Progenitor cell of endocrine pancreas (in vitro differentiated cells): ENCODE measurements at places on chromosomes 6 and 20.

DNA sequence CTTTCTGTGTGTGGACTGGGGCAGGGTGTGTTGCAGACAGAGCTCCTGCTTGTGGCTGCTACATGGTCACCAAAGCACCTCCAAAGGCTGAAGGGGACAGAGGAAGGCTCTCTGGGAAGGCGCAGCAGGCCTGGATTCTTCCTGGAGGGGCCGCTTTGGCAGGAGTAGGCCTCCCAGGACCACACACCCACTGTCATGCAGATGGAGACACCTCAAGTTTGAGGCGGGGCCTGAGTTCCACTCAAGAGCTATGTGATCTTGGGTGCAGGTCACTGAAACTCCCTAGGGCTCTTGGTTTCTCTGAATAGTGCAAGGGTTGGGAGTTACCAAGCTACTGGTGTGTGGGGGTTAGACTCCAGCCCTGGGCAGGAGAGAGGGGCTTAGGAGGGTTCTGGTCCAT is 27.9 kb downstream of the EFCAB8 start:
- DNase-seq: no peak

DNA sequence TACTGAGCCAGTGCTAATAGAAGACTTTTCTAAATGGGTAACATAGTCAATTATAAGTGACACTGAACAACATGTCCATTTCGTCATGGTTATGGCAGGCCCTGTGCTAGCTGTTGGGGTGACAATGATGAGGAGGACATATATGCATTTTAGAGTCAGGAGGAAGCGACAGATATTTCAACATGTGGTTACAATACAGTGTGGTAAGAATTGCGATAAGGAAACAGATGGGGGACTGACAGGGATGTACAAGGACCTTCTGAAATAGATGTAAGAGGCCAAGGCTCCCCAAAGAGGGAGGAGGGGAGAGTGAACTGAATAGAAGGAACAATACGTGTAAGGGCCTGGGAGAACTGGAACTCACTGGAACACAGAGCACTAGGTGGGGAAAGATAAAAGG is 11.7 kb downstream of the MMP24 start:
- no peak for DNase-seq

DNA sequence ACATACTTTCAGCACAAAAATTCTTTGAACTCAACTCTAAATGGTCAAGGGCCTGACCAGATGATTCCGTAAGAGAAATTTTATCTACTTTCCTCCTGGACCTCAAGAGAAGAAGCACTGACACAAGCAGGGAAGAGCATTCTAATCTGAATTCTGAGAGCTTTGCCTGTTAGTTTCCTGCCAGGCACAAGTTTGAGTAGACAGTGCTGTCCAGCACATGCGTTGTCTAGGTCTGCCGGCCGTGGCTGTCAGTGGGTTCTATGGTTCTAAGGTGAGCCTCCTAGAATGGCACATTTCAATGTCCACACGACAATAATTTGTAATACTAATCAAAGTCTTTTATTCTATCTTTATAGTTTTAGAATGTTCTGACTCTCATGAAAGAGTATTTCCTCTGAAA is 91.9 kb downstream of the RFPL4B start:
- DNase-seq: no peak

- no peak for DNase-seq
Measured at GRCh38 chr6:49499623-49500022, at the start of gene GLYATL3. Gene GLYATL3, plus strand, starts transcription at chr6:49499923. Its CDS starts 12,068 bp downstream, at chr6:49511991.
